ENCODE measurements at places on chromosomes 2 and 18.

DNA sequence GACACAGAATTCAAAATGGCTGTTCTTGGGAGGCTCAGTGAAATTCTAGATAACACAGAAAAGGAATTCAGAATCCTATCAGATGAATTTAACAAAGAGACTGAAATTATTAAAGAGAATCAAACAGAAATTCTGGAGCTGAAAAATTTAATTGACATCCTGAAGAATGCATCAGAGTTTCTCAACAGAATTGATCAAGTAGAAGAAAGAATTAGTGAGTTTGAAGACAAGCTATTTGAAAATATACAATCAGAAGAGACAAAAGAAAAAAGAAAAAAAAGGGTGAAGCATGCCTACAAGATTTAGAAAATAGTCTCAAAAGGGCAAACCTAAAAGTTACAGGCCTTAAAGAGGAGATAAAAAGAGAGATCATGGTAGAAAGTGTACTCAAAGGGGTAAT, 12.0 kb upstream of the RANBP2 start:
- DNase-seq, result no peak

DNA sequence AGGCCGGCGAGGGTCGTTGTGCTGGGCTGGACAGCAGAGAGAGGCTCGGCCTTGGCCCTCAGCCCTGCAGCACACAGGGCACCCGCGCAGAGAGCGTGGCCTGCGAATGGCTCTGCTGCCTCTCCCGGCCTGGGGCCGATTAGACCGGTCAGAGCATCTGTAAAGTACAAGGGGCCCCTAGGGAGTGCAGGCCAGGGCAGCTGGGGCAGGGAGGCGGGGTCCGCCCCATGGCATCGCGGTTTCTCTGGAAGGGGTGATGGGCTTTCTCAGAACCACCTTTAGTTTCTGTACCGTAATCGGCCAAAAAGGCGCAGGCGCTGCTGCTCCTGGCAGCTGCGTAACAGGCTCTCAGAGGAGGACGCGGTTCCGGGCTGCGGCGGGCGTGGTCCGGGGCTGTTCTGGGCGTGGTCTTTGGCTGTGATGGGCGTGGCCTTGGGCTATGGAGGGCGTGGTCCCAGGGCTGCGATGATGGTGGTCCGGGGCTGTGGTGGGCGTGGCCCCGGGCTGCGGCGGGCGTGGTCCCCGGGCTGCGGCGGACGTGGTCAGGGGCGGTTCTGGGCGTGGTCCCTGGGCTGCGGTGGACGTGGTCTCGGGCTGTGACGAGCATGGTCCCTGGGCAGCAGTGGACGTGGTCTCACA, 1.5 kb upstream of the GPR148 start:
- DNase-seq, result peak; percentile 65

GRCh38 chr2:97911922-97912575, 83.7 kb downstream of the TMEM131 start:
- no peak for DNase-seq

DNA sequence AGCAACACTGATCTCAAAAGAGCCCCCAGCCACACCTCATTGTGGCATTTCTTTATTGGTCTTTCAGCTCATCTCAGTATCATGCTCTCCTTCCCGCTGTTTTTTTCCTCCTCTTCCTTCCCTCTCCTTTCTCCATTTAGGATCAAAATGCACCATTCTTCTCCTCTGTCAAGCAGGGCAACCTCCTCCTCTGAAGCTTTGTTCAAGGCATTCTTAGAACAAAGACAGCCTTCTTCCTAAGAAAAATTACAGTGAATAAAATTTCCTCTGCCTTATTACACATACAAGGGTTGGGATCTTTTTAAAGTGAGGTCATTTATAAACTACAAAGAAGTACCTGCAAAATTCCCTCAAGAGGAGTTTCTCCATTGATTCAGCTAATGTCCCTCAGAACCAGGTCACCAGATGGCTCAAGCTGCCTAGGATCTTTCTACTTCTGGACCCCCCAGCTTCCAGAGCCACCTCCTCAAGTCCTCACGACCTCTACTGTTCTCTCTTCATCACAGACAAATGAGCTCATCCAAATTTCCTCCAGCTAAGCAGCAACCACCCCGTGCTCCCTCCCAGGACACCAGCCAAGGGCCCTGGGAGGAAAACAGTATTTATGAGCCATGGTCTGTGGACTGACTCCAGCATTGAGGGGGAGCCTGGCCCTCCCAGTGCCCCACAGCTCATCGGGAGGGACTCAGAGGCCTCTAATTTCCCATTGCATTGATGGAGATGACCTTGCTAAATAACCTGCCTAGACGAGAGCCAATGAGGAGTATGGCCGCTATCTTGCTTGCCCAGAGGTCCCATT, 18.0 kb downstream of the SFXN5 start:
- no peak for DNase-seq

DNA sequence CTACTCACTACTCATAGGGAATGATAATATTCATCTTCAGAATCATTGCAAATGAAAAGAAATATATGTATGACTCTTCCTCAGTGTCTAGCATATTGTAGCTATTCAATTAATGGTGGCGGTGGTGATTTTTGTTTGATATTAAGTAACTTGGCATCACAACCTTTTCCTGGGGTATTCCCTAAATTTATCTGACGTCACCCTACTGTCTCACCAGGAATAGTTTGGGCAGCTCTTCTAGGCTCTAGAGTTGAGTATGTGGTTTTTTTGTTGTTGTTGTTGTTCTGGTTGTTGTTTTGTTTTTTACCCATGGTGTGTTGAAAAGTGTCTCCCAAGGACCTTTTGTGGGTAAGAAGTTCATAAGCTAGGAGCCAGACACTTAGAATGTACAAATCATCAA, 1320.3 kb upstream of the LRRTM1 start:
- DNase-seq, result no peak

DNA sequence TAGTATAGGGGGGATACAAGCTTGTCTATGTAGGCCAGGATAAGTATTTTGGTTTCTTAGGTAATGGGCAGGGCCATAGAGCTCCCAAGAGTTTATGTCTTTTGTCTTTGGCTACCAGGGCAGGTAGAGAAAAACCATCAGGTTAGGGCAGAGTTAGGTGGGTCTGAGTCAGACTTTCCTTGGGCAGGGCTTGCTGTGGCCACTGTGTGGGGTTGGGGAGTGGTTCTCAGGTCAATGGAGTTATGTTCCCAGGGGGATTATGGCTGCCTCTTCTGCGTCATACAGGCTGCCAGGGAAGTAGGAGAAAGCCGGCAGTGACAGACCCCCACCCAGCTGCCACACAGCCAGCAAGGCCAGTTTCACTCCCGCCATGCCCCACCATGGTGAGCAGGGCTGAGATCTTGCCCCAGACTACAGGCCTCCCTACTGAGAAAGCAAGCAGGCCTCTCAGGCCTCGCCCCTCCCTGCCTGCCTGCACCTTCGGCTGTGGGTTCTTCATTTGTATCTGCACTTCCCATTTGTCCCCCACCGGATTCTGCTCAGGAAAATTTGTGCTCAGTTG, 55.5 kb downstream of the RPIA start:
- no peak for DNase-seq

GRCh38 chr2:154699575-154699930, 1.1 kb downstream of the KCNJ3 start:
- no peak for DNase-seq

DNA sequence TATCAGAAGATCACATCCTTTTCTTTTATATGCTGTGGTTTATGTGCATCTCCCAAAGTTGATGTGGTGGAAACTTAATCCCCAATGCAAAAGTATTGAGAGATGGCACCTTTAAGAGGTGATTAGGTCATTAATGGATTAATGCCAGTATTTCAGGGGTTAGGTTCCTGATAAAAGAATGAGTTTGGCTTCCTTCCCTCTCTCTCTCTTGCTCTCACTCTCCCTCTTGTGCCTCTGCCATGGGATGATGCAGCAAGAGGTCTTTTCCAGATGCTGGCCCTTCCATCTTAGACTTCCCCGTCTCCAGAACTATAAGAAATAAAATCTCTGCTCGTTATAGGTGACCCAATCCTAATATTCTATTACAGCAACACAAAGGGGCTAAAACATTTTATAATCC, 85.0 kb downstream of the TTC27 start:
- no peak for DNase-seq

DNA sequence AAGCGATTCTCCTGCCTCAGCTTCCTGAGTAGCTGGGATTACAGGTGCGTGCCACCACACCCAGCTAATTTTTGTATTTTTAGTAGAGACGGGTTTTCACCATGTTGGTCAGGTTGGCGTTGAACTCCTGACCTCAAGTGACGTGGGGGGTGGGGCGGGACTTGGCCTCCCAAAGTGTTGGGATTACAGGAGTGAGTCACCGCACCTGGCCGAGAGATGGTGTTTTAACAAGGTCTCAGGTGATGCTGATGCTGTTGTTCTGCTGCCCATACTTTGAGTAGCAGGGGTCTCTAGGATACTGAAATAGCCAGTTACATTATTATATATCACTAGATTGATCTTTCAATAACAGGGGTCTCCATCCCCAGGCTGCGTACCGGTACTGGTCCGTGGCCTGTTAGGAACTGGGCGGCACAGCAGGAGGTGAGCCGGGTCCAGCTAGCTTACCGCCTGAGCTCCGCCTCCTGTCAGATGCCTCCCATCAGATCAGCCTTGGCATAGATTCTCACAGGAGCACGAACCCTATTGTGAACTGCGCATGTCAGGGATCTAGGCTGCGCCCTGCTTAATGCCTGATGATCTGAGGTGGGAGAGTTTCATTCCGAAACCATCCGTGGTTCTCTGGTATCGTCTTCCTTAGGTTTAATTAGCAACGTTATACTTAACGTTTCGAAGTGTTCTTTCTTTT, 48.3 kb upstream of the SLC38A11 start:
- no peak for DNase-seq

DNA sequence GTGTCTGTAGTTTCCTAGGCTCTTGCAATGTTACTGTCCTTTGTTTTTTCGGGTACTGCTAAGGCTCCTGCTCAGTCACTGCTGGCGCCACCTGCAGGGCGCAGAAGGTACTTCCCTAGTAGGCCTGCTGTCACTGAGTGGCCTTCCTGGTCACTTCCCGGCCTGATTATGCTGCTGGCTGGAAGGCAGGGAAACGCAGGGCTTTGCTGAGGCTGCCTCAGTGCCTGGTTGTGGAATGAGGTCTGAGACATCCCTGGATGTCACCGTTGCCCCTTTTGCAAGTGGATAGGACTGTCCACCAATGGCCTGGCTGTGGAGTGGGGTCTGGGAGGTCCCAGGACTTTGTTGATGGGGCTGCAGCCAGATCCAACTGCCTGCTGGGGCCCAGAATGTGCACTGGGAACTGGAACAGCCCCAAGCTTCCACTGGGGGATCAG, 13.1 kb downstream of the DAW1 start:
- peak; percentile 29 for DNase-seq

DNA sequence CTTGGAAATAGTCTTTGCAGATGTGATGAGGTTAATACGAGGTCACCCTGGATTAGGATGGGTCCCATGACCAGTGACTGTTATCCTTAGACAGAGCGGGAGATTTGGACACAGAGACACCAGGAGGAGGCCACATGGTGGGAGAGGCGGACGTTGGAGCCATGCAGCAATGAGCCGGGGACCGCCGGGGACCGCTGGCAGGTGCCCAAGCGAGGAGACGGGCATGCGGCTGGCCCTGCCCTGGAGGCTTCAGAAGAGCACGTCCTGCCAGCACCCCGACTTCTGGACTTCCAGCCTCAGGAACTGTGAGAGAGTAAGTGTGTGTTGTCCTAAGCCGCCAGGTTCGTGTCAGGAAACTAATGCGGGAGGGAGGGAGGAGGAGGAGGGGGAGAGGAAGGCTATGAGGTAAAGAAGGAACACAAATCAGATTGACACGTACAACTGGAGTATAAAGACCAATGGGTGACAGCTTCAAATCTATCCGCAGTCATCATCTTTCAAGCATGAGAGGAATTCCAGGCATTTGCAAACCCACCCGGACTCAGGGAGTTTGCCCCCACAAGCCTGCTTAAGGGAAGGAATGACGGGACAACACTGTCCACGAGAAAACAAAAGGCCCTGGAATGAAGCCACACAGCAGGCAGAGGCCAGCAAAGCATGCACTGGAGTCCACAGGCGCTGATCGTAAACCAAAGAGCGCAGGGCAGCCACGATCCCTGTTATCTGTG, 11.6 kb upstream of the BOK start:
- no peak for DNase-seq

- no peak for DNase-seq
Measured at GRCh38 chr2:200781616-200782015, 30.1 kb upstream of the BZW1 start.

DNA sequence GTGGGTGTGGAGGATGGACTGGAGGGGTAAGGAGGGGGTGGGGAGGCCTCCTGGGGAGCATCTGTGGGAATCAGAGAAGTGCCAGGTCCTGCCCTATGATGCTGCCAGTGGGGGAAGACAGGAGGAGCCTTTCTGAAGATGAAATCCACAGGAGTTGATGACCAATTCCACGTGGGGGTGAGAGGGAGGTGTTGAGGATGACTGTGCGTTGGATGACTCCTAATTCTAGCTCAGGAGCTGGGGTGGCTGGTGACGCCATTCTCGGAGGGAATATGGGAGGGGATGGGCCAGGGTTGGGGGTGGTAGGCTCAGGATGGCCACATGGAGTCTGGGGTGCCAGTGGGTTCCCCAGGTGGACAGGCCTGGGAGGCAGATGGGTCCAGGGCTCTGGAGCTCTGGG, 32.3 kb downstream of the EMX1 start:
- DNase-seq, result no peak

GRCh38 chr2:218127929-218128455, 2.2 kb downstream of the CXCR2 start:
- DNase-seq, result no peak

- DNase-seq, result no peak
Measured at GRCh38 chr2:158815658-158816057, 20.5 kb downstream of the DAPL1 start.

GRCh38 chr18:55552526-55553189, 35.3 kb downstream of the TCF4 start:
- DNase-seq, result no peak

DNA sequence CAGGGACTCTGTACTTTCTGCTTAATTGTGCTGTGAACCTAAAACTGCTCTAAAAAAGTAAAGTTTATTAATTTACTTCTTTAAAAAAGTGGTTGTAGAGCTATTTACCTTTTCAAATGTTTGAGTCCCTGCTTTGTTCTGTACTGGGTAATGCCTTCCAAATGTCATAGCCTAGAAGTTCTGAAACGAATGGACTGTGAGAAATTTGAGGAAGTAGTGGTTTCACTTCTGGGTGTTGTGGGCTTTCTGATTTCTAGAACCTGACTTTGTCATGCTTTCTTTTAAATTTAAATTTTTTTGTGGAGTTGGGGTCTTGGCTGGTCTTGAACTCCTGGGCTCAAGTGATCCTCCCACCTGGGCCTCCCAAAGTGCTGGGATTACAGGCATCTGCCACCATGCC, 44.6 kb downstream of the SMAD4 start:
- DNase-seq, result no peak

DNA sequence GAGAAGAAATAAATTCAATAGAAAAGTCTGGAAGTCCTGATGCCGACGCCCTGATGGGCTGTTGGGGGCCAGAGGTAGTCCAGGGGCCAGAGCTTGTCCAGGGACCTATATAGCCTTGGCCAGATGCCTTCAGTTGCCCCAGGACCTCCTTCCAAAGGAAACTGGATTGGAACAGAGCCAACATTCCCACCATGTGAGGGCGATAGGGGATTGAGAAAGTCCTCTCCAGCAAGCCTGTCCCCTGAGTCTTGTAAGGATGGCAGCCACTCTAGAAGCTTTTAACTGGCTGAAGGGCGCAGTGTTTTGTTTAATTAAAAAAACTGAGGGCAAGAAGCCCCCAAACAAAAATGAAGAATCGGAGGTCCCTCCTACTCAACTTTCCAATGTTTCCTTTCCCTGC, 54.9 kb upstream of the CDCA7 start:
- DNase-seq, result no peak

GRCh38 chr2:15790326-15790725, 150.0 kb upstream of the MYCN start:
- DNase-seq, result no peak
